ENCODE measurements at places on chromosomes 13 and 19. TPM values are rescaled to one million over a fixed set of nuclear protein-coding genes. Genes with fewer than 3 reads are reported as not detected.

CDC42EP5 gene
- not detected for total RNA-seq

RCBTB1 gene
- 21.6 TPM for total RNA-seq

ZIC2 gene
- 1.9 TPM for total RNA-seq

LRRC8E gene
- total RNA-seq: not detected

ELAVL3 gene
- 198 TPM for total RNA-seq

FGF9 gene
- total RNA-seq: 10.3 TPM

URI1 gene
- 67.9 TPM for total RNA-seq

F7 gene
- total RNA-seq: 0.31 TPM

PRR19 gene
- 2.8 TPM for total RNA-seq

LGALS14 gene
- total RNA-seq: not detected

AMER2 gene
- 153 TPM for total RNA-seq

ZNF486 gene
- 16.9 TPM for total RNA-seq

All from parietal lobe (tissue), 2 donors.